Cortex of kidney (tissue), 1 donor: ENCODE measurements at places on chromosomes 3 and 15.

DNA sequence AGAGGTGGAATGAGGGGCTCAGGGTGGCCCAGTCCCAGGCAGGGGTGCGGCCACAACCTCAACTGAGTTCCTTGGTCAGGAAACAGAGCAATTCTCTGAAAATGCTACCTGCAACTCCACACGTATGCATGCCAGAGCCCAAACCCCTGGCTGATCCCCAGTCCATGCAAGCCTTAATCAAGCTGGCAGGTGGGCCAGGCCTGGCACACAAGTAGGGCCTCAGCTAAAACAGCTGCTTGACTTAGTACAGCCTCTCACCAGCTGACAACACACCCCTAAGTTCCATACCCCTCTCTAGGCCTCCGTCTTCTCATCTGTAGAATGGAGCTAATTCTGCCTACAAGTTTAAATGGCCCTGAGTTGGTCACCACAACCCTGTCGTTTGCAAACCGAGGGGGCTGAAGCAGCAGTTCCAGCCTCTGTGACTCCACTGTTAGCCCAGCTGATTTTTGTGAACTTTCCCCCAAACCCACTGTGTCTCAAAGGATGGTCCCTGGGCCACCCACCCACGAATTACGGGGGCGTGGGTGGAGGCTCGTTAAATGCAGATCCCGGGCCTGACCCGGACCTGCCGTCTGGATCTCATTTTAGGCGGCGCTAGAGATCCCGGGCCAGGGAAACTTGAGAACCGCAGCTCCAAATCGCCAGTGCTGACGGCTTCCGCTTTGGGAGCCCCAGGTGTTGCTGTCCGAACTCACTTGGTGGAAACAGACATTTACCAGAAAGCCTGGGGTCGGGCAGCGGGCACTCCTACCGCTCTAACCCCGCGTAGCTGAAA, 927 bp downstream of the CHDH start:
- no peak for DNase-seq

DNA sequence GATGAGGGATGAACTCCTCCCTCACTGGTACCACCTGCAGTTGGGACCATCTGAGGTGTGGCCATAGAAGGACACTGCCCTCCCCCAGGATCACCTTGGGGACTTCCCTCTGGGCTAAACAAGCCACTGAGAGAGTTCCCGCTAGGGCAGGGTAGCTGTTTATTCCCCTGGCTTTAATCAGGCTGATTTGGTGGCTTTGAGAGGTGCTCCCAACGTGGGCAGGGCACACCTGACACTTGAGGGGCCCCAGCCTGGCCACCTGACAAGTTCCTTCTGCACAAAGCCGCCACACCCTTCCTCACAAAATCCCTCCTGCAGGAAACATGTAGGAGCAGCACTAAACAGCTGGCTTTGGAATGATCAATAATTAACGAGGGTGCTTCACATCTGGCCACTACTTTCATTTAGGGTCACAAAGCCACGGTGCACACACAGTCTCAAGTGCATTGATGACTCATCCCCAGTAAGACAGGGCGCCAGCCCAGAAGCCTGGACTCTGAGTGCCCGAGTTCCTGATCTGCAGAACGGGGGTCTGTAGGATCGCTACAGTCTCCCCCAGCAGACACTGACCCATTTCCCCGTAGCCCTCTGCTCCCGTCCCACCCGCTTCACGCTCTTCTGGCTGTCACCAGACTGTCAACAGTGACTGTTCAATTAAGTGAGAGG, 75.1 kb downstream of the ATP10A start:
- DNase-seq: no peak

- no peak for DNase-seq
Measured at GRCh38 chr3:66304293-66304692, 83.5 kb downstream of the SLC25A26 start.

- DNase-seq: no peak
Measured at GRCh38 chr3:133479895-133480669, 80.2 kb downstream of the BFSP2 start.

- DNase-seq: no peak
Measured at GRCh38 chr3:124459678-124460077, 270.6 kb upstream of the UMPS start.

GRCh38 chr3:188090620-188091309, 63.2 kb upstream of the LPP start:
- no peak for DNase-seq

DNA sequence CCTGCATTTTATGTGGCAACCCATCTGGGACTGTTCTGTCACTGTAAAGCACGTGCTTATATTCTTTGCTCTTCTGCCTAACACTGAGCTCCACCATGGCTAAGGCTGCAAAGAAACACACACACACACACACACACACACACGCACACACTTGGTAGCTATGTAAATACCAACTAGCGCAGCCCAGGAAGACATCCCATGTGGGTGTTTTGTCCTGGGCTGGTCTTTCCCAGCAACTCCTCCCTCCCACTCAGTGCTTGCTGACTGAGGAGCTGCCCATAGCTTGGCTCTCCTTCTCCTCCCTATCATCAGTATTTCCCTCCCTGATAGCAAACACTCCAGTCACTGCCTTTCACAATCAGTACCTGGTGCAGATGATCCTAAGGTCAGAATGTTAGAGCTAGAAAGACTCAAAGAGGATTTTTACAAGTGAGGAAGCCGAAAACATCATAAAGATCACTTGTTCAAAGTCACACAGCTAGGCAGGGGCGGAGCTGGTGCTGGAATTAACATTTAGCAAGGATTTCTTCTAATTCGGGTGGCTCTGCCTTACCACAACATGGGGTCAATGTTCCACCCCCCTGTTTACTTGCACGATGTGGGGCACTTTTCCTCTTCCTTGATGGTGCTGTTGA, 377.1 kb upstream of the TBL1XR1 start:
- DNase-seq: no peak

- no peak for DNase-seq
Measured at GRCh38 chr15:49154799-49155109, 645 bp downstream of the COPS2 start.

DNA sequence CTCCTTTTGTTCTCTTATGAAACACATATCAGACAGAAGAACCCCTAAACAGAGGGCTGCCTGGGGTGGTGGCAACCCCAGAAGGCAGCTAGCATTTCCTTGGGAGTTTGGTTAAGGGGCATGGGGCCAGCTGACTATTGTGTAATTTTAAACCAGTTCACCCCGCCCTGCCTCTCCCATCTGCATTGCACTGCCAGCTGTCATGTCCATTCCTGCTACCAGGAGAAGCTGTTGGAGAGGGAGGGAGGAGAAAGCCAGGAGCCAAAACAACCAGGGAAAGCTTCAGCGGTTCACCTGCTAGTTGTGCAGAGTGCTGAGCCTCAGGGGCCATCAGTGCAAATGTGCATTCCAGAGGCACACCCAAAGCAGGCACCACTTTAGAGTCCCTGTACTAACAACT, 47.6 kb upstream of the ATP1B3 start:
- no peak for DNase-seq
